Cortex of kidney (tissue), 1 donor: ENCODE measurements at places on chromosomes 5 and 9.

- DNase-seq = no peak
Observed at GRCh38 chr5:93018461-93018860, 562.6 kb downstream of the NR2F1-AS1 start.

DNA sequence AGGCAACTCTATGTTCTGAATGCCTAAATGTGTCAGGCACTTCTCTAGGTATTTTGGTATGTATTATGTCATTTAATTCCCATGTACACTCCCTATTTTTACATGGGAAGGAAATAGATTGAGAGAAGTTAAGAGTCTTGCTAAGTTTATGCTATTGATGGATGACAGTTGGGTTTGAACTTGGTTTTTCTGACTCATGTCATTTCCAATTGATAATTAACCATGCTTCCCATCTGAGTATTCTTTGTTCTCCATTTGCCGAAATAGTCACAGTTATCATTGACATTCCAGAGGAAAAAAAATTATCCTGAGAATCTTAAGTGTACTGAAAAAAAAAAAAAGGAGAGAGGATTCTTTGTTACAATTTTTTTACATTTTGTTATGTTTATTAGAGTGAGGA, 23.1 kb upstream of the DMRTA1 start:
- no peak for DNase-seq

DNA sequence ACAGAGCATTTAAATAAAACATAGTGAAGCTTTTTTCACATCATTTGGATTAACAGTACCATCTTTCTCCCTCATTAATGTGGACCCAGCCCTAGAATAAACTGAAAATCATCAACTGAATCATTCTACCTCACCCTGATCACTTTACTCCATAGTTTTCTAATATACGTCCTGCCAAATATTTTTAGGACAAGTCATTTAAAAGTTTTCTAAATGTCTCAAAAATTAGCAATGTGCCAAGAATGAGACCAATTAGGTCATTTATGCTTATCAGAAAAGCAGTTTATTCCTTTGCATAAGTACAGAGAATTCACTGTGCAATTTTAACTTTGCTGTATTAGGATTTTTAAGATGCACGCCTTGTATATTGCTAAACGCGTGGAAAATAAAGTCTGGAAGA, 284.4 kb downstream of the PIK3R1 start:
- no peak for DNase-seq

DNA sequence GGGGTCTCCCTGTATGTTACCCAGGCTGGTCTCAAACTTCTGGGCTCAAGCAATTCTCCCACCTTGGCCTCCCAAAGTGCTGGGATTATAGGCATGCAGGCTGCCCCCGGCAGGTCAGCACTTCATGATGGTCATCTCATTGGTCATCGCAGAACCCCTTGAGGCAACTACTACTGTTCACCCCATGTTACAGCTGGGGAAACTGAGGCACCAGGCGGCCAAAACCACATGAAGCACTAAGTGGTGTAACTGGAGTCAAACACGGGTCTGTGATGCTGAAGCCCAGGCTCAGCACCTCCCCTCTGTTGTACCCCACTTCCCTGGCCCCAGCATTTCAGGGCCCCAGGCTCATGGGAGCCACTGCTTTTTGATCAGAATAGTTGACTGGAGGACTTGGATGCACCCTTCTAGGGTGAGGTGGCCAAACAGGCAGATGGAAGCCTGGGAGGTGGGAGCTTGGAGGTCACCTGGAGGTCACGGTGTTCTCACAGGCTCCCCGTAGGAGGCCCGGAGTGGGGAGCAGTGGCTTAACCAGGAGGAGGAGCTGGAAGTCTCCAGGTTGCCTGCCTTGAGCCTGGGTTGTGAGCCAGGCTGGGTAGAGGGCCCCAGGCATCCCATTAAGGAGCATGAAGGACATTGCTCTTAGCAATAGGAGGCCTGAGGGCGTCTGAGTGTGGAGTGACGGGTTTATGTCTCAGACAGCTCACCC, 57.3 kb upstream of the RPL26L1 start:
- DNase-seq = no peak

- no peak for DNase-seq
Observed at GRCh38 chr5:76849419-76850291, at the start of gene S100Z. Gene S100Z, plus strand, starts transcription at chr5:76850014. Its CDS starts 25,346 bp downstream, at chr5:76875360.

GRCh38 chr5:55234121-55234700, 803 bp upstream of the CCNO start:
- no peak for DNase-seq

DNA sequence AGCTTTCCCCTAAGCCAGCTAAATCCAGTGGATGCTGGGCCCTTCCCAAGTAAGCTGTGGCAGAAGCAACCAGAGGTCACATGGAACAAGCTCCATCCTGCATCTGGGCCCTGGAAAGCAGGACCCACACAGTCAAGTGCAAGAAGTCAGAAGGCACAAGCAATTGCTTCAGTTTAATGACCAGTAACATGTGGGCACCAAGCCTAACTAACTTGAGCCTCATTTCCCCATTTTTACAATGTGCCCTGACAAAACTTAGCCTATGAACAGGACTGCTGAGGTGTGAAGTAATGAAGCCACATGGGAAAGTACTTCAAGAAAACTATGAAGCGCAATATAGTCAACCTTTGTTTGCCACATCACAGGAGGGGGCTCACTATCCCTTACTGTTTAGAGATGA, 90.5 kb downstream of the TLE1 start:
- no peak for DNase-seq

- DNase-seq = no peak
Observed at GRCh38 chr5:8560776-8561175, 691.8 kb downstream of the MTRR start.

- DNase-seq = no peak
Observed at GRCh38 chr9:135176284-135176683, 88.8 kb downstream of the OLFM1 start.

- no peak for DNase-seq
Observed at GRCh38 chr5:9166202-9167112, 379.4 kb downstream of the SEMA5A start.

- DNase-seq = no peak
Observed at GRCh38 chr9:121439711-121440664, 59.7 kb downstream of the GGTA1 start.

DNA sequence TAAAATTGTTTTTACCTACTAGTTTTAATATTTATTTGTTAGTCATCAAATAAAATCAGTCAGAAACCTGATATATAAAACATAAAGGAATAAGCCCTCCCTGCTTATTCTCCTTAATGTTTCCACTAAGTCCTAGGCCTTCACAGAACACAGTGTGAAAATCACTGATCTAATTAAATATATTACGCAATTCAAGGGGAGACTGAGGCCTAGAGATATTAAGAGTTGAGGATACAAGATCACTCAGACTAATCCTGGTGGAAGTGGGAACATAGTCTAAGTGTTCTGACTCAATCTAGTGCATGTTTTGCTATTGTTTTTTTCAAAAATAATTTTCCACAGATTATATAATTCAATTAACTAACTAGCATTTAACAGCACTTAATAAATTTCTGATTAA, 401.1 kb downstream of the SLCO4C1 start:
- no peak for DNase-seq

DNA sequence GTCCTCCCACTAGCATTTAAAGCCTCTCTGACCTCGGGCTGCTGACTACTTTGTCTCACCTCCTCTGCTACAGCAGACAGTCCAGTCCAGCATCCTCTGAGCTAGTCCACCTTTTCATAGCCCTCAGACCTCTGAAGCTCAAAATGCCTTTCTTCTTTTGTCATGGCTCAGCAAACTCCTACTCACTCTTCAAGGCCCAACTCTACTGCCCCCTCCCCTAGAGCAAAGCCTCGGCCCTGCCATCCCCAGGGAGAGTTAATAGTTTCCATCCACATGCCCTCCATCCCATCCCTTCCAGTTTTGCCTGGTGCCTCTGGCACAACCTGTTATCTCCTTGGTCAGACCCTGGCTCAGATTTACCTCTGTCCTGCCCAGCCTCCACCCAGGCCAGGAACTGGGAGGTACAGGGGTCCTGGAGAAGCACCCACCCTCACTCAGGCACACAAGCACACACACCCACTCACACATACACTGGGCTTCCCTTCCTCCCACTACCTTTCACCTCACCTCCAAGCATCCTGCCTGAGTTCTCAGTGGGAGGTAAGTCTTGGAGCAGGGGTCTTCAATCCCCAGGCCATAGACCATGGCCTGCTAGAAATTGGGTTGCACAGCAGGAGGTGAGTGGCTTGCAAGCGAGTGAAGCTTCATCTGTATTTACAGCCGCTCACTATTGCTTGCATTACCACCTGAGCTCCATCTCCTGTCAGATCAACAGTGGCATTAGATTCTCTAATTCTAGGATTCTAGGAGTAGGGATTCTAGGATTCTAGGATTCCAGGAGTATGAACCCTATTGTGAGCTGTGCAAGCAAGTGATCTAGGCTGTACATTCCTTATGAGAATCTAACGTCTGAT, 18.1 kb downstream of the PDLIM4 start:
- no peak for DNase-seq

GRCh38 chr9:107487521-107488374, 1.8 kb downstream of the KLF4 start:
- no peak for DNase-seq

DNA sequence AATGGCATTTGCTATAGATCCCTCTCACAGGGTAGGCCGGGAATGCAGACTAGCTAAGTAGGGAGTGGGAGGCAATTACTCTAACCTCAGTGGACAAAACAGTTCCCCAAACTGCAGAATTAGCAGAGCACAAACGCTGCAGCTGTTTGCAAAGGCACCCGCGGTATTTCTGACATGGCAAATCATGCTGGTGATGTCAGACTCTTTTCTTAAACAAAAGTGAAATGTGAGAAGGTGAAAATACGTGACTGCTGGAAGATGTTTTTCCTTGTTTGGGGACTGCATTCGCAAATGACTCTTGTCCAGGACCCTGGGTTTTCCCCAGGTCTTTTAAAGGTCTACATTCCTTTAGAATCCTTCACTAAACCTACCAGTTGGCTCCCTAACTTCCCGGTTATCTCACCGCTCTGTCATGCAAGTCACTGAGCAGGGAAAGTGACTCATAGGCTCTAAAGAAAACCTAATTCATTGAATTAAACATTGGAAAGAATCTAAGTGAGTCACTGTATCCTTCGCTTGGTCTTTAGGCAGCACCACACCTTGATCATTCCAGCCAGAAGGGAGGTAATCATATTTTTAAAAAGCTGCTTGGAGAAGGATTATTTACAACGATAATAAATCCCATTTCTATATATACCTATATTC, 91.5 kb upstream of the DNAH5 start:
- no peak for DNase-seq

- no peak for DNase-seq
Observed at GRCh38 chr5:69504036-69504435, 11.4 kb downstream of the OCLN start.

DNA sequence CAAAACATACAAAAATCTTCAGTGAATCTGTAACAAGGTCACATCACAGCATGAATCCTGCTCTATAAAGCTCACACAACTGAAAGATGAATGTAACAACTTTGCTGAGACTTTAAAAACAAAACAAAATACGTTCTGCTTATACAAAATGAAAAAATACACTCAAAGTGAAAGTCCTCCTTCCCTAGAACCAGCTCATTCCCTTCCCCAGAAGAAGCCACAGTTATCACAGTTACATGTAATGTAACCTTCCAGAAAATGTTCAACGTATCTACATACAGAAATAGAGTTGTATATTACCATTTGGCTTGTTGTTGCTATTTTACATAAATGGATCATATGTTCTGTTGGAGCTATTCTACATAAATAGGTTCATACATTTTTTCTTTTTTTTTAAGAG, 2.6 kb downstream of the AUH start:
- DNase-seq = no peak

DNA sequence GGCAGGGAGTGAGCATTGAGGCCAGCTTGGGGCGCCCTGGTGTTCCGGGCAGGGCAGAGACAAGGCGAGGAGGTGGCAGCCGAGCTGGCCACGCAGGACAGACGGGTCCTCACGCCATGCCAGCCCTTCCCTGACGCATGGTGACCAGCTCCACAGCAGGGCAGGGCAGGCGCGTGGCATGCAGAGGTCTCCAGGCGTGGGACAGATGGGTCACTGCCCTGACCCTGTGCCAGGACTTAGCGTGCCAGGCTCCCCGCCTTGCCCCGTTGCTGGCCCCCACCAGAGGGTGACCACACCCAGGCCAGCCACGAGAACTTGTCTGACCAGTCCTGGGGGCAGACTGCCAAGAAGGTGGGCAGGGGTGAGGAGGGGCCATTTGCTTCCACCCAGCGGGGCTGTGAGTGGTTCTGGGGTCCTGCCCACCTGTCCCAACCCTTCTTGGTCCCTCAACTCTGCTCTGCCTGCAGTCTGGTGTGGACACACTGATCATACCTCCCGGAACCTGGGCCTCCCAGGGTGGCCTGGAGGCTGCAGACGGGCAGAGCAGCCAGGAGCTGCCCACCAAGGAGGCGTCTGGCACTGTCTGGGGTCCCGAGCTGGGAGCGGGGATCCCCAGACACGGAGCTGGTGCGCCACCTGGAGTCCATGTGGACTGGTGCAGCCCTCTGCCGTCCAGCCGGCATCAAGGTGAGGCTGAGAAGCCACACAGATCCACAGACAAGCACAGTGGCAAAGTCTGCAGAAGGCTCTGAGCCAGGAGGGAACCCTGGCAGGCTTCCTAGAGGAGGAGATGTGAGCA, at the start of gene RNF224:
TSS of gene RNF224 (plus strand) at position 449 of the 799 bp plus-strand sequence. CDS start 834 bp downstream, outside the sequence.
- no peak for DNase-seq

DNA sequence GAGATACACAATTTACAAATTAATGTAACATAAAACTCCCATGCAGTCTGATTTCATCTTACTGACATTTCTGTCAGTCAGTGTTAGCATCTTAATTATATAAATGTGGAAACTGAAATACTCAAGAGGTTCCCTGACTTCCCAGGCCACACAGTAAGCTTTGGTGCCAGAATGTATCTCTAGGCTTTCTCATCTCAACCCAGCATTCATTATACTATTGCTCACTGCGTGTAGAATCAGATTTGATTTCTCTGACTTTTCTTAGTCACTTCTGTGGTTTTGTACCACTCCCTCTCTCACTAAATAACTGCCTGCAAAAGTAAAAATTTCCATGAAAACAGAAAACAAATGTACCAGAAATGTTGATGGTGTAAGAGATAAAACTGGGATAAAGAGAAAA, 31.7 kb upstream of the CDKN2B start:
- DNase-seq = no peak

DNA sequence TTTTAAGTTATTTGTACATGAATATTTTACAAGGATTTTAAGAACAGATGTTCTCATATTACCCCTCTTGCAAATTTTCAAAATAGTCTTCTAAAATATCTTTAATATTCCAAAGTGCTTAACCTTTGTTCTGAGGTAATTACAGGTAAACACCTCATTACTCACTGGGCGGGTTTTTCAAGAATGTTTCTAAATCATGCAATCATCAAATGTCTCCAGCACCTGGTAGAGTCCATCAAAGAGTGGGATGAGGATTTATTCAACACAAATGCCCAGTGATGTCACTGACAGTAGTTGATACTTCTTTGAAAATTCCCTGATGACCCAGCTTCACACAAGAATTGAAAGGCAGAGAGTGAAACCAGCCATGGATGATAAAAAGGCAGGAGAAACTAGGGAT, 114.4 kb downstream of the SEC61B start:
- DNase-seq = no peak

- DNase-seq = no peak
Observed at GRCh38 chr9:133690081-133690561, 48.0 kb downstream of the SARDH start.

- DNase-seq = no peak
Observed at GRCh38 chr5:173858021-173858669, 30.0 kb upstream of the CPEB4 start.

- no peak for DNase-seq
Observed at GRCh38 chr9:120910643-120911042, 16.0 kb downstream of the TRAF1 start.
